GM23338 (cell line): ENCODE measurements at places on chromosomes 5 and 9. TPM values are rescaled to one million over a fixed set of nuclear protein-coding genes. Genes with fewer than 3 reads are reported as not detected.

GRCh38 chr5:176540476-176540899 is 3.3 kb upstream of the RNF44 start:
- DNase-seq: no peak

GRCh38 chr9:74551266-74551665 is 54.1 kb downstream of the RORB start:
- DNase-seq: no peak

DNA sequence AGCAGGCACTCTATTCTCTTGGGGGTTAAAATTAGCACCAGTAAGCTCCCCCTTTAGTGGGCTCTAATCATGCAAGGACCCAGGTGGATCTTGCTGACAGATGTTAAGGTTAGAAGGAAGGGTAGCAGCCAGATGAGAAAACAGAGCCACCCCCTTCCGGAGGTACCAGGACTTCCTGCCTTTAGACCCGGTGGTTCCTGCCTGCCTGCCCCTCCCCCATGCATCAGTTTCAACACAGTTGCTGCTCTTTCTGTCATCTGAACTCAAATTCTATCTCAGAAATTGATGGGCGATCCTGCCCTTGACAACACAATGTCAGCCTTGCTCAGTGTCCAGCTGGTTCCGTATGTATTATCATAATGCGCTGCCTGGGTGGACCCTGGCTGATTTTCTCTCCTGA is 287.3 kb downstream of the EBF1 start:
- DNase-seq: peak; percentile 44

EQTN gene
- total RNA-seq: 0.24 TPM in 1 of 2 replicates, not detected in the other

DNA sequence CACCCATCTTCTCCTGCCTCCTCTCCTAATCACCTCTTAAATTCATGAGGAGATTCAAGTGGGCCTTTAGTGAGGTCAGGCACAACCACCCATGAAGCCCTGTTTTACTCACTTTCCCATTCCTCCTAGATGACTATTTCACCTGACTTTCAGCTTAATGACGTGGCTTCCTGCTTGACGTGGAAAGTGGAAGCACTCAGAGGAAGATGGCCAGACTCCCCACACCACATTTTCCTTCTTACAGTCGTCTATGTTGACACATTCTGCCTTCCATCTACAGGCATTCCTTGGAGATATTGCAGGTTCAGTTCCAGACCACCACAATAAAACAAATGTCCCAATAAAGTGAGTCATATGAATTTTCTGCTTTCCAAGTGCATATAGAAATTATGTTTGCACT is 146.4 kb upstream of the TAS2R1 start:
- no peak for DNase-seq

ANKRD31 gene
- 0.16 and 0.59 TPM in 2 replicates for total RNA-seq

DNA sequence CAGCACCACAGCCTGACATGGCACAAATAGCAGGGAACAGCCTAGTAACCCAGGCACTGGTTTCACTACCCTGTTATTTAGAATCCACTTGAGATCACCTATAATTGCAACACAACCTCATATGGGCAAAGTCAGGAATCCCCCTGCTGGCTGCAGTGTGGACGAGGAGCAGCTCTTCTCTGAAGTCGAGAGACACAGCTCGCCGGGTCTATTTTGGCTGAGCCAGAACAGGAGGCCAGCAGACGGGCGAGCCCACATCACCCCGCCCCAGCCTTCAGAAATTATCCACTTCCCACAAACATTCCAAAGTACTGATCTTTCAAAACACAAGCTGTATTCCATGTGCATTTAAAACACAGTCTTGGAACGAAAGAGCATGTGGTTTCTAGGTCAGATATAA is 179.0 kb downstream of the ROR2 start:
- DNase-seq: peak; percentile 61

DNA sequence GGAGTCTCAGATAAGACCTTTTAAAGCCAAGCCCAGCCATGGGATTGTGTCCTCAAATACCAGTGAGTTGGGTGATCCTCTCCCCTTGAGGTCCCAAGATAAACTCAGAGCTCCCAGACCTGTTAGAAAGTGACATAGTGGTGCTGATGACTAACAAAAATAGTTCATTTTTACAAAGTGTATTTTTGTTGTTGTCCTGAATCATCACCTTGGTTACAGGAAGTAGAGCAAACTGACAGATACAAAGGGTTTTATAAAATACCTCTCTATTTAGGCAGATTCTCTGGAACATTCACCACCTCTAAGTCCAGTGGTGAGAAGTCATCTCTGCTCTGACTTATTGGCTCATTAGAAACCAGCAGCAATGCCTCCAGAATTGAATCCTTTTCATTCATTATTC is 259.3 kb downstream of the CEMIP2 start:
- peak; percentile 4 for DNase-seq

DNA sequence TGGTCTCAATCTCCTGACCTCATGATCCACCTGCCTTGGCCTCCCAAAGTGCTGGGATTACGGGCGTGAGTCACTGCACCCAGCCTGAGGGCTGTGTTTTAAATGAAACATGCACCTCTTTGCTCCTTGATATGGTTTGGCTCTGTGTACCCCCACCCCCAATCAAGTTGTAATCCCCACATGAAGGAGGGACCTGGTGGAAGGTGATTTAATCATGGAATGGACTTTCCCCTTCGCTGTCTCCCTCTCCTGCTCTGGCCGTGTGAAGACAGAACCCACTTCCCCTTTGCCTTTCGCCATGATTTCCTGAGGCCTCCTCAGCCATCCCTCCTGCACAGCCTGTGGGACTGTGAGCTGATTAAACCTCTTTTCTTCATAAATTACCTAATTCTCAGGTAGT is 12.5 kb upstream of the NOTCH1 start:
- DNase-seq: no peak

DNA sequence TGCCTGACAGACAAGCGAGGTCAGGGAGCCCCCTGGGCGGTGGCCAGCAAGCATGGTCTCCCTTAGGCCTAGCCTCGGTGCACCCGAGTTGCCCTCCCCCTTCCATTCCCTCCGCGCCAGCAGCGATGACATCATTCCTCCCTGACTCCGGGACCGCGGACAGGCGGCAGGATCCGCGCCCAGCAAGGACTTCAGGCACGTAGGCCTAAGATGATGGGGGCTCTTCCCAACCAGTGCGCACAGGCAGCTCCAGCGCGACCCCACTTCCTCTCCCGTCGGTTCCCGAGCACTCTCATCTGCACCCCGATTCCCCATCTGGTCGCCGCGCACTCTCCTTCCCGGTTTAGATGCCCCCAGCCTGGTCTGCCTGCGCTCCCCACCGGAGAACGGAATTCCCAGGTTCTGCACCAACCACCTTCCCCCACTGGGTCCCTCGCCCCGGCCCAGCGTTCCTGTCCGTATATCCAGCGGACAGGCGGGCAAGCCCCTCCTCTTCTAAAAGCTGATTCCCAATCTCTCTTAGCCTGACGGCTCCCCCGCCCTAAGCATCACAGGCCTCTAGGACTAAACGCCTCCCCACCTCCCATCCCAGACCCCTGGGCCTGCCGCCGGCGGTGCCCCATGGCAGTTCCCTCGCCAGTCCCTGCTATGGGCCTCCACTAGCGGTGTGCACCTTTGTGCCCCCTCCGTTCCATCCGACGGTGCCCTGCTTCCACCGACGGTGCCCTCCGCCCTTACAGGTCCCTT is 931 bp downstream of the FAM219A start:
- peak; percentile 80 for DNase-seq

HCN1 gene
- total RNA-seq: 6.9 and 7.4 TPM in 2 replicates

GRCh38 chr5:62306323-62306895 is 403 bp downstream of the KIF2A start:
- DNase-seq: peak; percentile 69

PAPPA gene
- total RNA-seq: 0.31 and 0.38 TPM in 2 replicates

- no peak for DNase-seq
Observed at GRCh38 chr5:82396871-82397514, 118.8 kb upstream of the RPS23 start.

GRCh38 chr9:131113655-131114054 is 11.7 kb upstream of the NUP214 start:
- no peak for DNase-seq

DNA sequence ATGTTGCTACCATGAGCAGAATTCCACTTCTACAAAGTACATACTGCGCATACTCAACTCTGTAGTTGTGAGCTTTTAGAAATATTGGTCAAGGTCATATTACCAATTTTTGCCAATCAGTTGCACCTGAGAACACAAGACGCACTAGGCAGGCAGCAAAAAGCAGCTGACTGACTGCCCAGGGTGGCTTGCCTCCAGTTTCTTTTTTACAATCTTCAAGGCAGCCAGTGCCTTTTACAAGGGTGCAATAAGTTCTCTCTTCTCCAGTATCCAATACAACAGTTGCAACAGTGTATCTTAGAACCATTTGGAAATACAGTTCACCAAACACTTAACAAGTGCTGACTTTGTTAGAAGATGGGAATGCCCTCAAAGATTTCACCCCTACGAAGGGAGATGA is 16.1 kb upstream of the FOXB2 start:
- DNase-seq: no peak

DNA sequence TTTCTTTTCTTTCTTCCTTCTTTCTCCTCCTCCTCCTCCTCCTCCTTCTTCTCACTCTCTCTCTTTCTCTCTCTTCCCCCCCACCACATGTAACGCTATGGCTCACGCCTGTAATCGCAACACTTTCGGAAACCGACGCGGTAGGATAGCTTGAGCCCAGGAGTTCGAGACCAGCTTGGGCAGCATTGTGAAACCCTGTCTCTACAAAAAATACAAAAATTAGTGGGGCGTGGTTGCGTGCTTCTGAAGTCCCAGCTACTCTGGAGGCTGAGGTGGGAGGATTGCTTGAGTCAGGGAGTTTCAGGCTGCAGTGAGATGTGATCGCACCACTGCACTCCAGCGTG is 736 bp upstream of the GLDC start:
- no peak for DNase-seq

DNA sequence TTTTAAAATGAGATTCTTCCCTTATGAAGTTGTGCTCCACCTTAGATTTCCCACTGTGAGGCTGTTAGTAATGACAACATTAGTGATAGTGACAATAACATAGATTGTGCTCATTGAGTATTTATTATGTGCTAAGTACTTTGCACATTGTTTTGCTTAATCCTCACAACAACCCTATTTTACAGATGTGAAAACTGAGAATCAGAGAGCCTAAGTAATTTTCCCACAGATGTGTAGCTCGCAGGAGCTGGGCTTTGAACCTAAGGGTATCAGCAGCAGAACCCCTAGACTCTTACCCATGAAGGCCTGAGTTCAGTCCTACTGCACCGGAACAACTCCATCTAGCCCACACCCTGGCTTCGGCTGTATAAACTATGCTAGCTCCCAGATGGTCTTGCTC is 15.6 kb upstream of the ARAP3 start:
- no peak for DNase-seq

GRCh38 chr5:104789366-104789765 is 1226.8 kb upstream of the NUDT12 start:
- DNase-seq: no peak

DNA sequence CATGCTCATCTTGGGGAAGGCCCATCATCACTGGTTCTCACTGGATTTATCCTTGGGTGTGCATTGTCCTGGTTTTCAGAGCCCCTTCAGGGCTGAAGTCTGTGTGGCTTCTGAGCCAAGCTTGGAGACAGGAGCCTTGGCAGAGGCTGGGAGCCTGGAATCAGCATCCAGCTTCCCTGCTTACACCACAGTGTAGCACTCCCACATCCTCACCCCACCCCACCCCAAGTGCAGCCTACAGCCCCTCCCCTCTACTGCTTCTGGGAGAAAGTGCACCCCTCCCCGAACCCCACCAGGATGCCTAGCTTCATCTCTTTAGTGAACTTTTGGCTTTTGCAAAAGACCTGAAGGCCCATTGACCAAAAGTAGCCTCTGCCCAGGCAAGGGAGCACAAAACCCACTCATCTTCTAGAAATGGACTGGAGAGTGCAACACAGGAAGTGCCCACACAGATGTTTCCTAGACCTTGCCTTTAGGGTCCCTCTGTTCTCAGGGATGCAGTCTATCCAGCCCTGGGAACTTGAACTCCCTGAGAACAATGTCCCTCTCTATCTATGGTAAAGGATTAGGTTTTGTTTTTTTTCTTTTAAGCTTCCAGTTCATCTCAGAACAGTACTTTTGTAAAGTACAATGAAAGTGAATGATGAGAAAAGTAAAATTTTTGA is 189.7 kb downstream of the PALM2AKAP2 start:
- DNase-seq: no peak

ZDHHC12 gene
- total RNA-seq: 54.1 and 57.9 TPM in 2 replicates

DNA sequence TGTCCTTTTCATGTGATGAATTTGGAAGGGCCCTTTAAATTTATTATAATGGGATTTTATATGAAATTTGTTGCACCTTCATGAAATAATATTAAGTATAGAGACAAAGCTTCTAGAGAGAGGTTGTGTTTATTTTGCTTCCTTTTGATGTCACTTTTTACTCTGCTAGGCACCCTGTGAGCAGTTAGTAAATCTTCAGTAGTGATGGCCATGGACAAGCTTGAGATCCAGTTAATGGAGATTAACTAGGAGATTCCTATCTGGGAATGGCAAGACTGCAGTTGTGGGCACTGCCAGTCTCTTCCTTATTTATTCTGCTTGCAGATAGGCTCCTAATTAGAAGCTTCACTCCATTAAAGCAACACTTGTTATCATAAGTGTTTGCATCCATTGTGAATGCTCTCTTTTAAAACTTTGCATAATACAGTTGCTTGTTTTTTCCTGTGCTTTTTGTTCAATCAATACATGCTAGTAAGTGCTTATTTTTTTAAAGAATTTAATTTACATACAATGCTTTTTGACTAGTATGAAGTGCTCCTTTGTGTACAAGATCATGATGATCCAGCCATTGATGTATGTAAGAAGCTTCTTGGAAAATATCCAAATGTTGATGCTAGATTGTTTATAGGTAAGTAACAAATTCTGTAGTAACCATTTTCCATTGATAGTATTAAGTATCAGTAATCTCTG is 25.9 kb downstream of the UGCG start:
- no peak for DNase-seq

HRCT1 gene
- total RNA-seq: not detected in 2 replicates

ZNF366 gene
- not detected in 2 replicates for total RNA-seq

HAPLN1 gene
- total RNA-seq: 3.6 and 4.0 TPM in 2 replicates

UBLCP1 gene
- 45.0 and 47.6 TPM in 2 replicates for total RNA-seq

DNA sequence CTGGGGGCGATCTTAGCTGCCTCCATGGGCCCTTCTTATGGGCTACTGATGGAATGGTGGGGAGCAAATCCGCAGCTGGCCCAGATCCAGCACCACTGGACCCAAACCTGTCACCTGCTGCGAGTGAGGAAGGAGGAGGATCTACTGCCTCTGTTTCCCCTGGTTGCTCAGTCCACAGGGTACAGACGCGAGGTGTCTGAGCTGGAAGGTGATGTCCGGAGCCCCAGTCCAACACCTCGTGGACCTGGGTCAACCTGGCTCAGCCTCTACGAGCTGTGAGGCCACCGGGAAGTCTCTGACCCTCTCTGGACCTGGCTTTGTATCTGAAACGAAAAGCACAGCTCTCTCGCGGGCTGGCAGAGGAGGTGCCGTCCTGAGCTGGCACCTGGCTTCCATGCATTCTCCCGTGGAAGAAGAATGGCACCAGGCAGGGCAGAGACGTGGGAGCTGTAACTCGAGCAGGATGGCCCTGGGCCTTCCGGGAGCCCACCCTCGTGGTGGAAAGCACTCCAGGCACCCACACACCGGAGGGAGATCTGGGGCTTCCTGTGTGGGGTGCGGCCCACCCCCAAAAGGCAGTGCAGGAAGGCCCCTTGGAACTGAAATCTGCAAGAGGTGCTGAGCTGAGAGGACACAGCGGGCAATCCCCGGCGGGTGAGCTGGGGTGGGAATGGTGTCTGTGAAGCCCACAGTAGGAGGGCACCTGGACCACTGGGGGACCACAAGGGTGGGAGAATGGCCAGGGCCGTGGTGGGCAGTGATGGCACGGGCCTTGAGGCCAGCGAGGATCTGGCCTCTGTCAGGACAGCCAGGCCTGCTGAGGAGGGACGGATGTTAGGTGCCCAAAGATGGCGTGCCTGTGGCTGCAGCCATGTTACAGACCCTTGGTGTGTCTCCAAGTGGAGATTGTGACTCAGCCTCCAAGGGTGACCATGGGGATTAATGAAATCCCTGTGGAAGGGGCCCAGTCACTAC is 133.4 kb downstream of the OLFM1 start:
- DNase-seq: no peak
